ENCODE measurements at places on chromosomes 7 and 10.

GRCh38 chr10:133359554-133359971 lies 1.7 kb upstream of the FUOM start:
- no peak for DNase-seq

DNA sequence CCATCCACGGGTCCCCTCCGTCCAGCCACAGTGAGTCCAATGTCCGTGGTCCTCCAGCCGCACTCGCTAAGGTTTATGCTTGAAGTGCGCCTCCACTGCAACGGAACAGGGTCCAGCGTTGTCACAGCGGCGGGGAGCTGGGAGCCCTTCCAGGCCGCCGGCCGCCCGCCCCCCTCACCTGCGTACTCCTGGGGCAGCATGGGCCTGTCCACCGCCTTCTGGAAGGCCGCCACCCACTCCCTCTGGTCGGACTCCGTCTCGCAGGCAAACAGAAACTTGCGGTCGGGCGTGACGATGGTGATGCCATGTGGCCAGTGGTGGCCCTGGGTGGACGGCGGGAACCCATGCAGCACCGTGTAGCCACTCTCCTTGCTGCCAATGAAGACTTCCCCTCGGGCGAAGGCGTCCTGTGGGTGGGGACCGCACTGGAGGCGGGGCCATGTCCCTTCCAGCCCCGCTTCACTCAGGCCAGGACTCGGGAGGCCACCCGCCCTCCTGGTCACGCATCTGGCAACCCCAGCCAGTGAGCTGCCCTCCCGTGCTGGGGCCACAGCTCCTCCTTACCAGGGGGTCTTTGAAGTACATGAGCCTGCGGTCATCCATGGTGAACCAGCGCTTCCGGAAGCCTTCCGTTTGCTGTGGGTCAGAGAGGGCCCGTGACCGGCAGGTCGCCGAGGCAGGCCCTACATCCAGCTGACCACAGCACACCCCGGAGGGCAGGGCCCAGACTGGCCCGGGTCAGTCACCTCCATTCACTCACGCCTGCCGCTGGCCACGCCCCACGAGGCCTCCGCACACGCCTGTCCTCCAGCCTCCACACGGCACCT lies 22.7 kb downstream of the GET4 start:
- no peak for DNase-seq

- no peak for DNase-seq
These were observed 56.6 kb downstream of the CHRM2 start for GRCh38 chr7:136925044-136925443.

- no peak for DNase-seq
These were observed 1.7 kb upstream of the WDR86 start for GRCh38 chr7:151411551-151411950.

GRCh38 chr10:76899490-76899889 lies 738.1 kb downstream of the KCNMA1 start:
- DNase-seq, result no peak
